GM12892 (cell line): ENCODE measurements at places on chromosomes 1 and 21.

- no peak for DNase-seq
These were observed 151.7 kb downstream of the NR5A2 start for GRCh38 chr1:200179126-200179780.

- no peak for DNase-seq
These were observed 81.4 kb downstream of the CHRM3 start for GRCh38 chr1:239467730-239468129.

GRCh38 chr1:230581446-230582079, 60.7 kb upstream of the COG2 start:
- no peak for DNase-seq

- no peak for DNase-seq
These were observed 32.8 kb upstream of the MAN1C1 start for GRCh38 chr1:25583519-25584370.

DNA sequence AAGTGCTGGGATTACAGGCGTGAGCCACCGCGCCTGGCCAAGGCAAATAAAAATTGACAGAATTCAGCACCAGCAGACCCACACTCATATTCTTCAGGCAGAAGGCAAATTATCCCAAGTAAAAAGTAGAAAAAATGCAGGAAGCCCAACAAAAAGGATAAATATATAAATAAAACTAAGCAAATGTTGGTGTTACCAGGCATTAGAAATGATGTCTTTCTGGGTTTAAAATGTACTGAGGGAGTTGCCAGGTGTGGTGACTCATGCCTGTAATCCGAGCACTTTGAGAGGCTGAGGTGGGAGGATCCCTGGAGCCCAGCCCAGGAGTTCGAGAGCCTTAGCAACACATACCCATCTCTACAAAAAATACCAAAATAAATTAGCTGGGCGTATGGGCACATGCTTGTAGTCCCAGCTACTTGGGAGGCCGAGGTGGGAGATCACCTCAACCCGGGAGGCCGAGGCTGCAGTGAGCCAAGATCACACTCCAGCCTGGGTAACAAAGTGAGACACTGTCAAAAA, 6.3 kb downstream of the INTS11 start:
- no peak for DNase-seq

DNA sequence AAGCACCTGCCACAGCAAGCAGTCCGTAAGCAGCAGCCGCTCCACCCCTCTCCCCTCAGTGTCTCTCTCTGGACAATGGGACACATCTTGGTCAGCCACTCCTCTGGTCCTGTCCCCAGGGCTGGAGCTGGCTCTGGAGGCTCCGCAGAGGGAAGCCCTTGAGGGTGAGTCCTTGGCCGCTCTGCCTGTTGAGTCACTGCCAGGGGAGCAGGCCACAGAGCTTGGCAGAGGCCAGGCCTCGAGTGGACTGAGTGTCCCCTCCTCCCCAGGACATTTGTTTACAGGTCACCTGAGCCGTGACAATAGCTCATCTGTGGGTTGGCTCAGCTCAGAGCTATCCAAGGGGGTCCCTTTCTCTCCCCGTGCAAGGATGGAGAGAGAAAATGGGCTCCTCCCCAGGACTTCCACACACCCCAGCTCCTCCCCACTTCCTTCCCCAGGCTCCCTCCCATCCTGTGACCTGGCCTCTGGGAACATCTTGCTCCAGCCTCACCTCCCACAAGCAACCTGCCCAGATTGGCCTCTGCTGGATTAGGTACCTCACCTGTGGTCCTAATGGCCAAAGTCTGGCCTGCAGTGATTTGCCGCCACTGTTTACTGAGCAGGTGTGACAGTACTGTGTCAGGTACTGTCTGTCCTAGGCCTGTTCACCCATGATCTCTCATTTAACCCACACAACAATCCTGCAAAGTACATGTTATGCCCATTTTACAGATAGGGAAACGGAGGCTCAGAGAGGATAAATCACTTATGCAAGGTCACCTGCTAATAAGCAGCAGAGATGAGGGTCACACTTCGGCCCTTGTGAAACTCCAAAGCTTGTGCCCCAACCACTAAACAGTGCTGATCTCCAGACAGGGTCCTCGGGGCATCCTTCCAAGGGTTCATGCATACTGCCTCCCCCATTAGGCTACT, 4.8 kb downstream of the FAM131C start:
- DNase-seq, result no peak

- no peak for DNase-seq
These were observed 257.5 kb downstream of the KIF26B start for GRCh38 chr1:245412306-245412705.

GRCh38 chr1:17052641-17053040, 1.2 kb downstream of the SDHB start:
- no peak for DNase-seq

DNA sequence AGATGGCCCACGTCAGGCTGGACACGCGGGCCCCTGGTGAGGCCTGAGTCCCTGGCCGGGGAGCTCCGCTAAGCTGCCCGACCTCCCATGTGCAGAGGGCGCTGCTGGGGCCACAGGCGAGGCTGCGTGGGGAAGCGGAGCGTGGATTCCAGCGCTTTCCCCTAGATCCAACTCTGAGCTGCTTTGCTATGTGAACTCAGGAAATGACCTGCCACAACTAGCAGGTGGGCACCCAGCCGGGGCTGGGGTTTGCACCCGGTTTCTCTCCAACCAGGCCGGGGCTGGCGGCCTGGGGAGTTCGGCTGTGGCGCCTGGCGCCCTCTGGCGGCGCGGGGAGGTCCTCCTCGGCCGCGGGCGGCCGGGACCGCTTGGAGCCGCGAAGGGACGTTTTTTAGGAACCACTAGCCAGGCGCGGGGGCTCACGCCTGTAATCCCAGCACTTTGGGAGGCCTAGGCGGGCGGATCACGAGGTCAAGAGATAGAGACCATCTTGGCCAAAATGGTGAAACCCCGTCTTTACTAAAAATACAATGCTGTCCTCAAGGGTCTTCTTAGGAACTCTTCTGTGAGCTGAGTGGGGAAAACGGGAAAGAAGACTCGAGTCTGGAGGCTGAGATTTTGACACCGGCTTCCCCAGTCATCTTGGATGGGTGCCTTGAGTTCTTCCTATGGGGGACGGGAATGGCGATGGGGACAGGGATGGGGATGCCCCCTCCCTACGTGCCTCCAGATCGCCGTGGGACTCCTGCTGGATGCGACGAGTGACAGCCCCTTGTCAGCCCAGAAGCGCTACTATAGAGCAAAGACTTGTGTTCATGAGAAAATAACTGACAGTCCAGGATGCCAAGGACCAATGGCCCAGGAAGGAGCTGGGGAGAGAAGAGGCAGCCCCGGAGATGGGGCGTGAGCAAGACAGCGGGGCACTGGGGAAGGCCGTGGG, 12.6 kb downstream of the PYCR2 start:
- peak; percentile 55 for DNase-seq

DNA sequence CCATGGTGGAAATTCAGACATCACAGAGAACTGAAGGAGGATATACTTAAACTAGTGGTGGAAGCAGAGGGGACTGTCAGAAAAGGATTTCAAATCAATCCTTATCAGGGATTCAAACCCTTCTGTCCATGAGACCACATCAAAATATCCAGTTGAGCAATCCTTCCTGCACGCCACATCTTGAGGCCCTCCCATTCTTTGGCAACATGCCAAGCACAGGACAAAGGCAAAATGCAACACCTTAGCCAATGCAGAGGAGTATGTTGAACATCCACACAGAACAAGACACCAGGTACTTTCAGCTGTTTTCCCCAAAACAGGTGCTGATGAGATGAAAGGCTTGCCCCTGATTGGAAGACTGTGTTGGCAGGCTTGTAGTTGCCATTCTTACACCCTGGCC, 81.8 kb upstream of the PLXNA2 start:
- DNase-seq, result no peak

GRCh38 chr1:15256584-15256983, 9.6 kb downstream of the FHAD1 start:
- no peak for DNase-seq

GRCh38 chr1:145918992-145919939, 749 bp upstream of the PEX11B start:
- DNase-seq, result peak; percentile 88

GRCh38 chr1:52707927-52708655, 9.9 kb upstream of the COA7 start:
- no peak for DNase-seq

DNA sequence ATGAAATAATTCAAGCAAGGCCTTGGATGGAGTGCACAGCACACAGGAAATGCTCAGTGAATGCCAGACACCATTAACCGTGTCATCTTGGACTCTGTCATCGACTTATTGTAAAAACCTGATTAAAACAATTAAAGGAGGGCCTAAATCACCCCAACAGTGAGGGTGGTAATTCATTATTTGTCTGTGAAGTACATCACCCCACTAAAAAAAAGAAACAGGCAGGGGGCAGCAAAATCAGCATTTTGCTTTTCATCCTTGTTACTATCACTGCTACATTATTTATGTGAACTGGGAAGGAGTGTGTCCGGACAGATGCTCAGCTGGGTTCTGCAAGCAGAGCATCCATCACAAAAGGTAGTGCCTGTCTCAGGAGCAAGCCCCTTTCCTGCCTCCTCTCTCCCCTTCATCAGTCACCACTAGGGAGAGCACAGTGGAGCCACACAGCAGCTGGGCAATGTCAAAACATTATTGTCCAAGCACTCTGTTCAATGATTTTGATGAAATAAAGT, 98.5 kb downstream of the RERE start:
- DNase-seq, result no peak
